NCI-H1930 (cell line): ENCODE measurements at places on chromosomes 16 and 17.

DNA sequence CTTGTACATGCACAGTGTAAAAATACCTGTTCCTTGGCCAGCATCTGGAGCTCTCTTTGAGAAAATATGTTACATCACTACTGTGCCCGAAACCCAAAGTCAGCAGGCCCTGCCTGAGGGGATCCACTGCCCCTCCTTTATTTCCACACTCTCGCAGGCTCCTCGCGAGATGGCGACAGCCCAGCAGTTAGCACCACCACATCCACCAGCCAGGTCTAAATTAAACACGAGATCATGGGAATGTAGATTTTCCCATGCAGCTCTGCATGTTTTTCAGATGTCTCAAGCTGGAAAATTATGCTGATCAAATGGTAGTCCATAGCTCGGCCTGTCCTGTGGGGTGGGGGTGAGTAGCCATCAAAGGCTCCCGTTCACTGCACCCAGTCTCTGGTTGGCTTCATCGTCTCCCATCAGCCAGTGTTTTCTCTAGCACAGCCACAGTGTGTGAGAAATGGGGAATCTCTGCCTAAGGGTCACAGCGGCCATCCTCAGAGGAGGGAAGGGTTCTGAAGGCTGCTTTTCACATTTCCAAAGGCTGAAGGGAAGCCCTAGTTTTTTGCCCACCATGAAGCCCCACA is 34.7 kb downstream of the EPN2 start:
- no peak for DNase-seq

GRCh38 chr16:50548909-50549560 is 839 bp downstream of the NKD1 start:
- no peak for DNase-seq

- DNase-seq: no peak
Measured at GRCh38 chr17:76026714-76027158, 370 bp downstream of the EVPL start.

DNA sequence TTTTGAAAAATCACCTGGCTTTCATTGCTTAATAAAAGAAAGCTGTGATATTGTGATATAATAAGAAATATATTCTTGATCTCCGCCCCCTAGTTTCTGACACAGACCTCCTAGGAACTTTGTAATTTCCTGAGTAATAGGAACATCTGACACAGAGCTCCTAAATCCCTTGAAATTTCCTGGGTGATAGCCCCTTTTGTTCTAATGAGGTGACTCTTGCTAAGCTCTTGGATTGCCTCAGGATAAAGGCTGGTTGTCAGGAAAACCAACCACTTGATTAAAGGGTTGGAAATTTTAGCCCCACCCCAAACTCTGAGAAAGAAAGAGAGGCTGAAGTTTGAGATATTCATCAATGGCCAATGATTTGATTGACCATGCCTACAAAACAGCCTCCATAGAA is 326.4 kb upstream of the KIF2B start:
- no peak for DNase-seq

DNA sequence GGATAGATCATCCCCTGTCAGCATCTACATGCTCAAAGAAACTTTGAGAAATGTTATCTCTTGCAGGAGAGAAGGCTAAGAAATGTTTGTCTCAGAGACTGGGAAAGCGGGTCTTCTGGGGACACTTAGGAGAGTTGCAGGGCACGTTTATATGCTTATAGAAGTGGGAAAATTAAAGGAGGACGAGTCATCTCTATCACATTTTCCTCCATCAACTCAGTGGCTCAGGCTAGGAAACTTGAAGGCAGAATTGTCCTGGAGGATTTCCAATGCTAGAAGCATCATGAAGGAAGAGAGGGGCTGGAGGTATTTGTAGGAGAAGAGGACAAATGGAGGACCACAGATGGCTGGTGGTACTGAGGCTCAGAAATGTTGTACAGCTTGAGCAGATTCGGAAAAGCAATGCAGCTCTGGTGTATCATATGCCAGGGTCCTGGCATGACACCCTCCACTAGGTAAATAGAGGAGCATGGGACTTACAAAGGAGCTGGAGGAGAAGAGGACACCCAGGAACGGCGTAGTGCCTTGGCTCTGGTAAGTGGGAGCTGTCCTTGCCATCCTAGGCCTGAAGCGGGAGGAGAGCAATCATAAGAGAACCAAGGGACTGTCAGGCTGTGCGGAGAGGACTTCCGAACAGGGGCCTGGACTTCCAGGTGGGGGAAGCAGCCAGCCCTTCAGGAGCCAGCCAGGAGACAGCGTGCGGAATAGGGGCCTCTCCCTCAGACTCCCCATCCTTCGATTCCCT is 4.5 kb upstream of the HS3ST3B1 start:
- DNase-seq: no peak

DNA sequence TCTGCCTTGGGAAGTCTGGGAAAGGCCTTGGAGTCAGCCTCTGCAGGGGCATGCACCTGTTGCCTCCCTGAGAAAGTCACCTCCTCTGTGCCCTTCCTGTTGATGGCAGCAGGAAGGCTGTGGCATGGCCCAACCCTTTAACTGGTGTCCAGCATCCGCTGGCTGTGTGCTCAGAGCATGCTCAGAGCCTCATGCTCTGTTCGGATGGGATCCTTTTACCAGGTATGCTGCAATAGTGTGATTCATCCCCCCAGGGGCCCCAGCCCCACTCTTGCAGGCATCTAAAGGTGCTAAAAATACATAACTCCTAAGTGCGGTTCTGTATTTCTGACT is 24.9 kb downstream of the KLHL36 start:
- no peak for DNase-seq

GRCh38 chr17:47698749-47699535 is 5.0 kb downstream of the TBKBP1 start:
- peak; percentile 38 for DNase-seq

- no peak for DNase-seq
Measured at GRCh38 chr17:80374039-80374731, 40.8 kb upstream of the ENDOV start.

DNA sequence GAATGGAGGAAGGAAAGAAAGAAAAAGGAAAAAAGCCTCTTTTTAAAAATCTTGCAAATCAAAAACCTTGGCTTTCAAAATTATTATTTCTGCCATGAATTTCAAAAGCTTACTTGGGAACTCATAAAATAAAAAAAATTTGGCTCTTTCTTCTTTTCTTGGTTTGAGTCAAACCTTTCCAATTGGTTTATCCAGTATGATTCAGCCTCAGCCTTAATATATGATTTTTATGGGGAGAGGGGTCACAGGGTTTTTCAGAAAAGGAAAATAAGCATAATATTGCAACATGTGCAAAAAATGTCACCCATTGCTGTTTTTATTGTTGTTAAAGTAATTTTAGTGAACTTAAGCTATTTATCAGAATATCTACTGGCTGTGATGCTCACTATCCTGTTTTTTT is 31.2 kb upstream of the HAPSTR1 start:
- DNase-seq: no peak

- no peak for DNase-seq
Measured at GRCh38 chr16:64171632-64172031, 950.2 kb downstream of the CDH11 start.

DNA sequence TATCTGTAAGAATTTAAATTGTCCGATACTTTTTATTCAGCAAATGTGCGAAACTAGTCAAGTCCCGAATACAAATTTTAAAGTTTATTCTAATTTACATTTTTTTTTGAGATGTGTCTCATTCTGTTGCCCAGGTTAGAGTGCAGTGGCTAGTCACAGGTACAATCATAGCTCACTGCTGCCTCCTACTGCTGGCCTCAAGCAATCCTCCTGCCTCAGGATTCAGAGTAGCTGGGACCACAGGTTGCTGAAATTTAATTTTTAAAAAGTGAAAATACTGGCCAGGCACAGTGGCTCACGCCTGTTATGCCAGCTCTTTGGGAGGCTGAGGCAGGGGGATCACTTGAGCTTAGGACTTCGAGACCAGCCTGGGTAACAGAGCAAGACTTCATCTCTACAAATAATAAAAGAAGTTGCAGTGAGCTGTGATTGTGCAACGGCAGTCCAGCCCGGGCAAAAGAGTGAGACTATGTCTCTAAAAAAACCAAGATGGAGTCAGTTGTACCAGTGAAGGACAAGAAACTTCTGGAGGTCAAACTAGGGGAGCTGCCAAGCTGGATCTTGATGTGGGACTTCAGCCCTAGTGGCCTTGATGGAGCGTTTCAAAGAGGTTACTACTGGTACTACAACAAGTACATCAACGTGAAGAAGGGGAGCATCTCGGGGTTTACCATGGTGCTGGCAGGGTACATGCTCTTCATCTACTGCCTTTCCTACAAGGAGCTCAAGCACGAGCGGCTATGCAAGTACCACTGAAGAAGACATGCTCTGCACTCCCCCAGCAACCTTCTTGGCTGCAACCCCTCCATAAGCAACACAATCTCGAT is 5.6 kb downstream of the POLG2 start:
- DNase-seq: no peak

DNA sequence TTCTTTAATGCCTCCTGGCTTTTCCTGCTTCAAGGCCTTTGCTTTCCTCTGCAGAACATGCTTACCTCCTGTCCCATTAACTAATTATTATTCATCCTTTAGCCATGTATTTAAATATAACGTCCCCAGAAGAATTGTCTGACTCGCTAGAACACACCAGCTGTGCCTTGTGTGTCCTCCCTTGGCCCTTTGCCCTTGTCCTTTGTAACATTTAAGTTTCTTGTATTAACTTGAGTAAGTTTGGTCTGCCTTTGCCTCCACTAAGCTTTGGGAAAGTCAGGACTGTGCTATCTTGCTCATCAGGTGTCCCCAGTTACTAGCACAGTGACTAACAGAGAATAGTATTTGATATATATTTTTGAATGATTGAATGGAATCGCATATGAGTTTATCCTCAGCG is 29.6 kb upstream of the ABCA9 start:
- no peak for DNase-seq
